ENCODE measurements at places on chromosomes 7 and 10. TPM values are rescaled to one million over a fixed set of nuclear protein-coding genes. Genes with fewer than 3 reads are reported as not detected.

DNA sequence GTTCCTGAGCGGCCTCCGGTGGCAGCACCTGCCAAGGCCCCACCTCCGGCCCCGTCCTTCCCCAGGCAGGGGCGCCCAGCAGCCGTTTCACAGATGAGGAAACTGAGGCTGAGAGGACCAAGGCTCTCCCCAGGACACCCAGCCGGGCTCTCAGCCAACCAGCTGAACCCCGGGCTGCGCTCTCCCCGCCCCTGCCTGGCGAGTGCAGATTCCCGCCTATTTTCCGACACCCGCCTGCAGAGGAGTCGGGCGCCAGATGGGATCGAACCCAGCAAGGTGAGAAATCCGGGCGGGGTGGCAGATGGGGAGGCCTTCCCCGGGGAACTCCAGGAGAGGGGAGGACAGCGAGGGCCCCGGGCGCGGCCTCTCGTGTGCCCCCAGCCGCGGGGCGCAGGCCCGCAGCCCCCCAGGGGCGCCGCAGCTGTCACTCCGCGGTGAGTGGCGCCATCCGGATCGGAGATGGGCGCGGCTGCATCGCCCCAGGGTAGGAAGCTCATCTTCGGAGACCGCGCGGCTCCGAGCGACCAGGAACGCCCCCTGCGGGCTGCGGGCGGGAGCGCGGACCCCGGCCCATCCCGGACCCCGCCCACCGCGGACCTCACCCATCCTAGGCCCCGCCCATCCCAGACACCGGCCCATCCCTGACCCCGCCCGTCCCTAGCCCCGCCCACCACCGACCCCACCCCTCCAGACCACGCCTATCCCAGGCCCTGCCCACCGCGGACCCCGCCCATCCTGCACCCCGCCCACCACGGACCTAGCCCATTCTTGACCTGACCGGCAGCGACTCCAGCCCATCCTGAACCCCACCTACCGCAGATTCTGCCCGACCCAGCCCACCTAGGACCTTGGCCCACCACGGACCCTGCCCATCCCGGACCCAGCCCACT, 90.3 kb downstream of the MICALL2 start:
- DNase-seq, result no peak

Gene ST8SIA6
- not detected for total RNA-seq

Gene NEURL1
- under 0.01 TPM for total RNA-seq

Gene CTNNA3
- not detected for total RNA-seq

Gene TPK1
- 3.5 TPM for total RNA-seq

All from fibroblast of villous mesenchyme (primary cell).